ENCODE measurements at places on chromosomes 5 and 9.

GRCh38 chr5:1732945-1733344, 66.7 kb downstream of the MRPL36 start:
- DNase-seq, result no peak

- DNase-seq, result no peak
Observed at GRCh38 chr5:77943851-77944250, 167.7 kb upstream of the TBCA start.

GRCh38 chr9:133775951-133776905, 38.1 kb upstream of the SARDH start:
- no peak for DNase-seq

GRCh38 chr9:108093773-108094675, 604.5 kb upstream of the KLF4 start:
- no peak for DNase-seq

- no peak for DNase-seq
Observed at GRCh38 chr9:76137931-76138330, 247.5 kb downstream of the PCSK5 start.

- DNase-seq, result no peak
Observed at GRCh38 chr5:57566914-57567313, 84.3 kb upstream of the ACTBL2 start.

GRCh38 chr5:180782748-180783147, 19.9 kb downstream of the MGAT1 start:
- no peak for DNase-seq

DNA sequence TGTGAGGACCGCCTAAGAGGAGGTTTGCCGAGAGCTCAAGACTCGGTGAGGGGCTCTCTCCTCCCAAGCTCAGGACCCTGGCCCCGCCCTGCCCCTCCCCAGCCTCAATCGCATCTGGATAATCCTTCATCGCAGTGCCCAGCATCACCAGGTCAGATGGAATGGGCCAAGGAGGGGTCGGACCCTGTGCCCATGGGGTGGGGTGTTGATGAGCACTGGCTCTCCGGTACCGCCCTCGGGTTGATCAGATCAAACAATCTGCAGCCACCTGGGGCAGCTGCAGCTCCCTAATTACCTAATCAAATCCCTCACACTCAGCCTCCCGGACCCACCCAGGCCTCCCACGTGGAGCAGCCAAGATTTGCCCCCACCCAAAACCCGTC, 24.4 kb upstream of the TDRD7 start:
- no peak for DNase-seq

GRCh38 chr5:16143361-16144049, 36.1 kb downstream of the MARCHF11 start:
- no peak for DNase-seq

DNA sequence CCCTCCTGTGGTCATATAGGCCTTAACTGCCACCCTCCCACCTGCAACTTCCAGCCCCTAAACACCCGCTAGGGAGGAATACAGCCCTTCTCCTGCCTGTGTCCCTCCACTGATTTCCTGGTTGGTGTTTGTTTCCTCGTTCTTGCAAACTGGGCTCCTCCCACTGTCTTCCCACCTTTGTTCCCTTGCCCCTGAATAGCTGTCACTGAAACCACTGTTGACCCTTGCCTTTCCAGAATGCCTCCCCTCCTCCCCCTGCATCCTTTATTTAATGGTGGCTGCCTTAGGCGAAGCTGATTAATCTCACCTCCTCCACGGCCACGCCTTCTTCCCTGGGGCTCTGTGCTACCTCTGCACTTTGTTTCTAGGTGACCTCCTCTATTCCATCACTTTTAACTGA, 626.7 kb downstream of the BNC2 start:
- no peak for DNase-seq

DNA sequence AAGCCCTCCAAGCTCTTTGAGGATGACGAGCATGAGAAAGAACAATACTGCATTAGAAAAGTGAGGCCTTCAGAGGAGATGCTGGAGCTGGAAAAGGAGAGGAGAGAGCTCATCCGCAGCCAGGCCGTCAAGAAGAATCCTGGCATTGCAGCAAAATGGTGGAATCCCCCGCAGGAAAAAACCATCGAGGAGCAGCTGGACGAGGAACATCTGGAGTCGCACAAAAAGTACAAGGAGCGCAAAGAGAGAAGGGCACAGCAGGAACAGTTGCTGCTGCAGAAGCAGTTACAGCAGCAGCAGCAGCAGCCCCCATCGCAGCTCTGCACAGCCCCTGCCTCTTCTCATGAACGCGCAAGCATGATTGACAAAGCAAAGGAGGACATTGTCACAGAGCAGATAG, 71.2 kb downstream of the C9orf152 start:
- no peak for DNase-seq

- no peak for DNase-seq
Observed at GRCh38 chr9:113359385-113359784, 10.0 kb downstream of the BSPRY start.

DNA sequence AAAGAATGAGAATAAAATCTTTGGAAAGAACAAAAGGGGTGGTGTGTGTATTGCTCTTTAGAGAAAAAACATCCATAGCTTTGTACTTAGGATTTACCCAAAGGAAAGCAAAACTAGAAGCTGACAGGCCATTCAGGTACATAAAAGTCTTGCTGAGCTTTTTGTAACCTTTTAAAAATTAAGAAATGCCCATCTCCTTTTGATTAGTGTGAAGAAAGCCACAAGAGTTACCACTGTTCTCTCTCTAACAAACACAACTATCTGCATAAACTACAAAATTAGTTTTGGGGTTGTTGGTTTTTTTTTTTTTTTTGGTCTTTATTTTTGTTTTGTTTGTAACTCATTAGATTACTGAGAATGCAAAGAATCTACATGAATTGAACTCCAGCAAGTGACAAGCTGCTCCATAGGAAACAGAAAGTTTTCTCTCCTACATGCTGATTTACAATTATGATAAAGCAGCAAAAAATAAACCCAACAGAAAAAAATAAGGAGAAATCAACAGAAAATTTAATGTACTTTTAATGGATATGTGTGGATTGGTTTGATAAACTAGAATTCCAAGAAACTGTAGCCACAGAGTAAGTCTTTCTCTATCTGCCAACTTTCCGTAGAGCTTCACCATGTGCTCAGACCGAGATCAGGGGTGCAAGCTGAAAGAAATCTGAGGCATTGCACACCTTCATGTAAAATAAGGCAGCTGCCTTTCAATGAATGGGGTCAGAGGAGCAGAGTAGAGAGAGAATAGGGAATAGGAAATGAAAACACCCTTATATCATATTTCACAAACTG, 12.3 kb downstream of the BAAT start:
- no peak for DNase-seq

DNA sequence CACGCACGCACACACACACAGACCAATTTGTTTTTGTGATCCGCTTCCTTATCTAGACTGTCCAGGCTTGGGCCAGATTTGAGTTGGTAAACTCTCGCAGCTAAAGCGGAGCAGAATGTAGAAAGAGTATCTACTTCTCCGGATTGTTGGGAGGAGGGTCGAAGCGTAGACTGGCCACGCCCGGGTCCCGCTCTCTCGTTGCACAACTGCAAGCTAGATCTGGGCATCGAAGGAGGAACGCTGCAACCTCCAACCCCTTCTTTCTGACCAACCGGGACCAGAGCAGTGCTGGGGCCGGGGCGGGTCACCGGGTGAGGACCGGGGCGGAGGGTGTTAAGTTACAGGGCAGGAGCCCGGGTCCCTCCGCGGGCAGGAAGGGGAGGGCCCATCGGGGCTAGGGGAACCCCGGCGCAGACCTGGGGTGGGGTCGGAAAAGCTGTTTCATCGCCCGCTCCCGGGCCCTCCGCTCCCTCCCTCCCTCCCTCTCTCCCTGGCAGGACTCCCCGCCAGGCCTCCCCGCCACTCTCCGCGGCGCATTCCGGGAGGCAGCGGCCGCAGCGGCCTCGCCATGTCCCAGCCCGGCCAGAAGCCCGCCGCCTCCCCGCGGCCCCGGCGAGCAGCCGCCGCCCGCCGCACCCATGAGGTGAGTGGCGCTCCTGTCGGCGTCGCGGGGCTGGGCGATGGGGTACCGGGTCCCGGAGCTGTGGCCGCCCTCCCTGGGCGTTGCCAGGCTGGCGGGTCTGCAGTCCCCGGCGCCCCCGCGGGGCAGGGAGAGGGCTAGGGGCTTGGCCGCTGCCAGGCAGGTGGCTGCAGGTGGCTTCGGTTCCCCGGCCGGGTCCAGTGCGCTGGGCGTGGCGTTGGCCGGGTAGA, at the start of gene CAST:
TSS of gene CAST (plus strand) at position 522 of the 870 bp plus-strand sequence. CDS start at position 569, 47 bp downstream.
- peak; percentile 70 for DNase-seq

DNA sequence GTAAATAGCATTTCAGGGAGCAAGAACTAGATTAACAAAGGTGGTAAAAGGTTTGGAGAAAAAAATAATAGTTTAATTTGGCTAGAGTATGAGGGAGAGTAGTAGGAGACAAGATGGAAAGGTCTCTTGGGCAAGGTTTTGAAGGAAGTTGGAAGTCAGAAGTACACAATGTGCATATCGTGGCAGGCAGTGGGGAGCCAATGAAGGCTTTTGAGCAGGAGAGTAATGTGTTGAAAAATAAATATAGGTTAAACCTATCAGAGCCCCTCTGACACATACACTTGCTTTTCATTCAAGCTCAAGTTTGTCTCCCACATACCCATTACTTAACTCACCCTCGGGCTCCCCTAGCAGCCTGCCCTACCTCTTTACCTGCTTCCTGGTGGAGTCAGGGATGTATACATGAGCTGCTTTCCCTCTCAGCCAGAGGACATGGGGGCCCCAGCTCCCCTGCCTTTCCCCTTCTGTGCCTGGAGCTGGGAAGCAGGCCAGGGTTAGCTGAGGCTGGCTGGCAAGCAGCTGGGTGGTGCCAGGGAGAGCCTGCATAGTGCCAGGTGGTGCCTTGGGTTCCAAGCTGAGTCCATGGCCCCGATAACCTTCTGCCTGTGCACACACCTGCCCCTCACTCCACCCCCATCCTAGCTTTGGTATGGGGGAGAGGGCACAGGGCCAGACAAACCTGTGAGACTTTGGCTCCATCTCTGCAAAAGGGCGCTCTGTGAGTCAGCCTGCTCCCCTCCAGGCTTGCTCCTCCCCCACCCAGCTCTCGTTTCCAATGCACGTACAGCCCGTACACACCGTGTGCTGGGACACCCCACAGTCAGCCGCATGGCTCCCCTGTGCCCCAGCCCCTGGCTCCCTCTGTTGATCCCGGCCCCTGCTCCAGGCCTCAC, at the start of gene CA9:
TSS of gene CA9 (plus strand) at position 797 of the 893 bp plus-strand sequence. CDS start at position 829, 32 bp downstream.
- DNase-seq, result no peak
